T-helper 17 cell (primary cell): ENCODE measurements at places on chromosomes 13 and 19. TPM values are rescaled to one million over a fixed set of nuclear protein-coding genes. Genes with fewer than 3 reads are reported as not detected.

CARD8 gene
- total RNA-seq: 164 TPM

ZNF808 gene
- total RNA-seq: 20.1 TPM

KANK3 gene
- total RNA-seq: 2.9 TPM

ZSCAN4 gene
- total RNA-seq: not detected

ADGRE2 gene
- 20.6 TPM for total RNA-seq

SLC5A5 gene
- total RNA-seq: 1.3 TPM

ZFP14 gene
- total RNA-seq: 4.7 TPM

SLC17A7 gene
- not detected for total RNA-seq

AMH gene
- 2.7 TPM for total RNA-seq

LGALS14 gene
- total RNA-seq: not detected

TPRX1 gene
- not detected for total RNA-seq

ZNF765 gene
- 7.7 TPM for total RNA-seq

ACP5 gene
- total RNA-seq: 14.6 TPM

GALP gene
- not detected for total RNA-seq

ZNF121 gene
- 32.9 TPM for total RNA-seq

LTBP4 gene
- 230 TPM for total RNA-seq

PRR12 gene
- total RNA-seq: 44.6 TPM

GPC6 gene
- total RNA-seq: not detected

CDC34 gene
- 36.2 TPM for total RNA-seq

STOML3 gene
- total RNA-seq: not detected

GGN gene
- total RNA-seq: not detected

C19orf73 gene
- total RNA-seq: 3.6 TPM

LILRB3 gene
- 6.2 TPM for total RNA-seq

SERTM1 gene
- total RNA-seq: not detected

HOMER3 gene
- 4.7 TPM for total RNA-seq

GGACT gene
- 6.2 TPM for total RNA-seq

SETDB2 gene
- total RNA-seq: 17.9 TPM

IL4I1 gene
- total RNA-seq: 47.8 TPM

MYPOP gene
- total RNA-seq: 7.5 TPM

NKPD1 gene
- 0.97 TPM for total RNA-seq

TNPO2 gene
- total RNA-seq: 48.6 TPM

ZNF284 gene
- 1.6 TPM for total RNA-seq

CCDC122 gene
- 1.3 TPM for total RNA-seq

MRPS12 gene
- total RNA-seq: 22.0 TPM

CLEC11A gene
- total RNA-seq: 0.39 TPM

IGFL1 gene
- not detected for total RNA-seq
